ENCODE measurements at places on chromosomes 11 and 22.
A peak's percentile ranks its signal among the peaks of the same experiment; 100 is the strongest.

GRCh38 chr11:130874396-130874795, 41.9 kb downstream of the SNX19 start:
- DNase-seq, result no peak

DNA sequence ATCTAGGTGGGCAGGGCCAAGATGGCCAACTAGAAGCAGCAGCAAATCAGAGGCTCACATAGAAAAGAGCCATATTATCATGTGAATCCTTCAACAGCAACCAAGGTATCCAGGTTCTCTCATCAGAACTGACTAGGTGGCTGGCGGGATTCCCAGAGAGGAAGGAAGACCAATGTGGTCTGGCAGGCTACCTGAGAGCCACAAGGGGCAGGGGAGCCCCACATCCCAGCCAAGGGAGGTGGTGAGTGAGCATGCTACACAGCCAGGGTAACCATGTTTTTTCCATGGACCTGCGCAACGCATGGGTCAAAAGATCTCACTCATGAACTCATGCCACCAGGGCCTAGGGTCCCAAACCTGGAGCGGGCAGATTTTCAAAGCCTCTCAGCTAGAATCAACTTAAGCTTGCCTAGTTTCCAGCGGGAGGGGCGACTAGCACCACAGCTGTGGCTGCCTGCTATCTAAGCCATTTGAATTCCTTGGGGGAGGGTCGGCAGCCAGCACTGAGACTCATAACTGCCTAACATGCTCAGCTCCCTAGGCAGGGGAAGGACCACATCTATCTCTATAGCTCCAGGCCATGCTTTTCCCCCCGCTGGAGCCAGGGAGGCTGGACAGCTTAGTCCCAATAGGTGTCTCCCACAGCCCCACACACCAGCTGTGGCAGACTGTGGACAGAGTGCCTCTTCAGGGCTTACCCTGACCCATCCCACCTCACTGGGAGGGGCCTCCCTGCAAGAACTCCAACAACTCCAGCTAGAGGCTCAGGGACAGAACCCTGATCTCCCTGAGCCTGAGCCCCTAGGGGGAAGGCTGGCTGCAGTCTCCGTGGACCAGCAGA, 28.7 kb upstream of the CASP12 start:
- no peak for DNase-seq

GRCh38 chr11:69183613-69184012, 27.9 kb downstream of the SMIM38 start:
- no peak for DNase-seq

GRCh38 chr11:74321487-74322188, 10.2 kb upstream of the P4HA3 start:
- peak; percentile 34 for DNase-seq

GRCh38 chr11:122091835-122092234, 24.2 kb downstream of the BLID start:
- no peak for DNase-seq

GRCh38 chr11:82980292-82980691, 78.8 kb downstream of the DDIAS start:
- DNase-seq, result no peak

GRCh38 chr22:17994424-17995108, 29.8 kb downstream of the MICAL3 start:
- DNase-seq, result no peak

DNA sequence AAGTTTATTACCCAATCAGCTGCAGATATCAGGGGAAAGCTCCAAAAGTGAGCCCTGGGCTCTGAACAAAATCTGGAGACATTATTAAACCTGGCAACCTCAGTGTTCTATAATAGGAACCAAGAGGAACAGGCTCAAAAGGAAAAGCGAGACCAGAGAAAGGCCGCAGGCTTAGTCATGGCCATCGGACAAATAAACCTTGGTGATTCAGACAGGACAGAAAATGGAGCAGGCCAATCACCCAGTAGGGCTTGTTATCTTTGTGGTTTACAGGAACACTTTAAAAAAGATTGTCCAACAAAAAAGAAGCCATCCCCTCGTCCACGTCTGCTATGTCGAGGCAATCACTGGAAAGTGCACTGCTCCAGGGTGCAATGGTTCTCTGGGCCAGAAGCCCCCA, 7.7 kb upstream of the PANX1 start:
- DNase-seq, result no peak

DNA sequence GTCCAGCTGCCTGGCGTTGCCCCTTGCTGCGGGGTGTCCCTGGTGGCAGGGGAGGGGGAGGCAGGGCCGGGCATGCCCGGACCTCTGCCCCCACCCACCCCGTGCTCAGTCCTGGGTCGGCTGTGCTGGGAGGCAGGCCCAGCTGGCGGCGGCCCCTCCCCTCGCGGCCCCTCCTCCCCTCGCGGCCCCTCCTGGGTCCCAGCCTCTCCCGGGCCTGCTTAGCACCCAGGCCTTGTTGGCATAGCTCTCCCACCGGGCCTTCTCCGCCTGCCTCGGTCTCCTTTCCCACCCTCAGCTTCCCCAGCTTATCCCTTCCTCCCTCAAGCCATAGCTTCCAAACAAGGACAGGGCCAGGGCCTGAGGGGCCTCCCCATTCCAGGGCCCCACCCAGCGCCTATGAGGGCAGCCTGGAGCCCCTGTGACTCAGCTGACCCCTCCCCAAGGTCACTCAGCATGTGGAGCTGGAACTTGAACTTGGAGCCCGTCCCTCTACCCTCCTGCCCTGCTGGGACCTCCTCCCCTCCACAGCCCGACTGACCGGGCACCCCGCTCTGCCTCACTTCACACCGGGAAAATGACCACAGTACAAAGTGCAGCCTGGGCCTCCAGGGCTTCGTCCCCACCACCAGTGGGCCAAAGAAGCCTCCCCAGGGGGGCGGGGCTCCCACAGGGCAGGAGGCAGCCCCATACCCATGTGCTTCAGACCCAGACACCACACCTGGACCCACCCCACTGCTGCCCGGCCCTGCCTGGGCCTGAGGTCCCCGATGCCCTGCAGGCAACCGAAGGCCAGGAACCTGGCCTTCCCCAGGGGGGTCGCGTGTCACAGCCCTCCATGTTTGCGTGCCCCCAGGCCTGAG, 1.2 kb downstream of the EPS8L2 start:
- no peak for DNase-seq

- DNase-seq, result no peak
Measured at GRCh38 chr22:49913446-49913845, 4.8 kb downstream of the ALG12 start.

DNA sequence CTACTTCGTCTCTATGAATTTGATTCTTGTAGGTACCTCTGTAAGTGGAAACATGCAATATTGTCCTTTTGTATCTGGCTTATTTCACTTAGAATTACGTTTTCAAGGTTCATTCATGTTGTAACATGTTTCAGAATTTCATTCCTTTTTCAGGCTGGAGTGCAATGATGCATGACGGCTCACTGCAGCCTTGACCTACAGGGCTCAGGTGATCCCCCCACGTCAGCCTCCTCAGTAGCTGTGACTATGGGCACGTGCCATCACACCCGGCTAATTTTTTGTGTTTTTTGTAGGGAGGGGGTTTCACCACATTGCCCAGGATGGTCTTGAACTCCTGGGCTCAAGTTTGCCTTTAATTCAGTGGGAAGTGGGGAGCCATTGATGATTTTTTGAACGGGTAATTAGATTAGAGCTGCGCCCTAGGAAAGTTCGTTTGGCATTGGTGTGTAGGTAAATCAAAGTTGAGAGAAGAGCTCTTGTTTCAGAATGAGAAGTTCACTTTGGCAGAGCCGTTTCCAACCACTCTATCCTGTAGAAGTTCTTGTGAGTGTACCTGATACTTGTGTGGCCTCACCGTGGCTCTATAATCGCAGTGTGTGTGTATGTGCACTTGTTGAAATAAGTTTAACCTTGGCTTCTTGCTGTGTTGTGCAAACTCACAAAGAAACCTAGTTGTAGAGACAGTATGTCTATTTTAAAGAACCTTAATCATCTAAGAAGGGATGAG, 115.9 kb downstream of the NAV2 start:
- DNase-seq, result no peak

GRCh38 chr11:75350743-75351540, 519 bp downstream of the ARRB1 start:
- no peak for DNase-seq

GRCh38 chr11:75090671-75091177, 6.0 kb downstream of the OR2AT4 start:
- no peak for DNase-seq

DNA sequence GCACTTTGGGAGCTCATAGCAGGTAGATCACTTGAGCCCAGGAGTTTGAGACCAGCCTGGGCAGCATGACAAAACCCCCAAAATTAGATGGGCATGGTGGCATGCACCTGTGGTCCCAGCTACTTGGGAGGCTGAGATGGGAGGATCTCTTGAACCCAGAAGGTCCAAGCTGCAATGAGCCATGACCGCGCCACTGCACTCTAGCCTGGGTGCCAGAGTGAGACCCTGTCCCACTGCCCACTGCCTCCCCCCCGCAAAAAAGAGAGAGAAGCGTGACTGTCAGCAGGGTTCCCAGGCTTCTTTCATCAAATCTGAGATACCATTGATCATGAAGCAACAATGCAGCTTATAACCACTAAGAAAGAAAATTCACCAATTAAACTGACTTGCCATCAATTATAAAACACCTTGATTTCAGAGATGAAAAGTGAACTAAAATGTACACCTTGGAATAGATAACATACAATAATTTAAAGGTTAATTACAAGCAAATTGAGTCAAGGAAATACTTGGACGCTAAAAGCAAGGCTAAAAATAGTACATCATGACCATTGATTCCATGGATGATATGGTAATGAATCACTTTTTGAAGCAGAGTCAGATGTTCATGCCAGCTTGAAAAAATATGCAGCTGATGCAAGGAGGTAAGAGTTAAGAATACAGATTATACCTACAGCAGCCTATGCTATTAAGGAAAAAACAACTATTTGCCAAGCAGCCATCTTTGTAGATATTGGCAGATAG, 90.8 kb upstream of the ALKBH3 start:
- no peak for DNase-seq

- no peak for DNase-seq
Measured at GRCh38 chr11:71995726-71996291, 2.9 kb upstream of the IL18BP start.

DNA sequence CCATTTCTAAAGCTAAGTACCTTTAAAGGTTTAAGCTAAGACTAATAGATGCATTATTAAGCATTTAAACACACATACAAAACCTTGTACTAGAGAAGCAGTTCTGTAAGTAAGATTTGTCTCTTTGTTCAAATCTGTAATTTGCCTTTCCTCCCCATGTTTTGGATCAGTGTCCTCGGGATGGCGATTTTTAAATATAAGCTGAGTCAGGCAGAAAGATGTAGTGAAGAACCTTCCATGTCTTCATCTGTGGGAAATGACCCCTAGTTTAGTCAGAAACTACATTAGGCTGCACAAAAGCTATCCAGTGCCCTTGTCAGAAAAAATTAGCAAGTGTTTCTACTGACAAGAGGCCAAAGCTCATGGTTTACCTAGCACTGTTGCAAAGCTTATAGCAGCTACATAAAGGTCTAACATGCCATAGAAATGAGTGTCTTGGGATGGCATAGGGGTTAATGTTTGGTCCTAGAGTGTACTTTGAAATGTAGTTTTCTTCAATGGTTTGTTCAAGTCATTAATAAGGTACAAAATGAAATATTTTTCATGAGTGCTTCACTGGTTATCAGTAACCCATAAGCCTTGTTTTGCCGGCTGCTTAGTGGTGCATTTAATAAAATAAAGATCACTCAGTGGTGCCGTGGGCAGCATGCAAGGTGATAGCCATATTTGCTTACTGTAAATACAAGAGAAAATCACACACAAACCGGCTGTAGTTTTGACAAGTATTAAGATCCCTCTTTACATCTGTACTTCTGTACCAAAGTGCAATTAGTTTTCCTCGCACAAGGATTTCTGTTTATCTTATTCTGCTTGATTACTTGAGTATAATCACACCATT, 139.8 kb downstream of the ELP4 start:
- no peak for DNase-seq

- peak; percentile 74 for DNase-seq
Measured at GRCh38 chr11:65915101-65915820, 3.6 kb downstream of the C11orf68 start.

- no peak for DNase-seq
Measured at GRCh38 chr22:22761606-22761962, 117.2 kb downstream of the GGTLC2 start.

DNA sequence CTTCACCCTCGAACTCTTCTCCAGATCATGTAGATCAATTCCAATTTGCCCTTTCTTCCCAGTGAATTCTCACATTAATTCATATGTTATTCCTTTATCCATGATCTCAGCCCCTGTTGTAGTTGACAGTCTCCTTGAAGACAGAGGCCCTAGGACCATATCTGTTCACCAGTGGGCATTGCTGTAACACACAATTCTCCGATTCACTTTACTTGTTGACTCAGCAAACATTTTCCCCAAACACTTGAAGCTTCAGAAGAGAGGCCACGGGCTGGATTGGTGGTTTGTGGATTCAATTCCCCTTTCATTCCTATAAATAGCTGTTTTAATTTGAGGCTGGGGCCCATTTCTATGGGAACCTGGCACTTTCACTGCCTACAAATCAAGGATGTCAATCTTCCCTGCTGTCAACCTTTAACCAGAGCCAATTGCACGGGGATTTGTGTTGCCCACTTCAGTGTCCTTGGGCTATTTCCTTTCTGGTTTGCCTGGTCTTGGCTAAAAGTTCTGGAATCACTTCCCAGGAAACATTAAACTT, 393.0 kb upstream of the KIRREL3 start:
- no peak for DNase-seq

DNA sequence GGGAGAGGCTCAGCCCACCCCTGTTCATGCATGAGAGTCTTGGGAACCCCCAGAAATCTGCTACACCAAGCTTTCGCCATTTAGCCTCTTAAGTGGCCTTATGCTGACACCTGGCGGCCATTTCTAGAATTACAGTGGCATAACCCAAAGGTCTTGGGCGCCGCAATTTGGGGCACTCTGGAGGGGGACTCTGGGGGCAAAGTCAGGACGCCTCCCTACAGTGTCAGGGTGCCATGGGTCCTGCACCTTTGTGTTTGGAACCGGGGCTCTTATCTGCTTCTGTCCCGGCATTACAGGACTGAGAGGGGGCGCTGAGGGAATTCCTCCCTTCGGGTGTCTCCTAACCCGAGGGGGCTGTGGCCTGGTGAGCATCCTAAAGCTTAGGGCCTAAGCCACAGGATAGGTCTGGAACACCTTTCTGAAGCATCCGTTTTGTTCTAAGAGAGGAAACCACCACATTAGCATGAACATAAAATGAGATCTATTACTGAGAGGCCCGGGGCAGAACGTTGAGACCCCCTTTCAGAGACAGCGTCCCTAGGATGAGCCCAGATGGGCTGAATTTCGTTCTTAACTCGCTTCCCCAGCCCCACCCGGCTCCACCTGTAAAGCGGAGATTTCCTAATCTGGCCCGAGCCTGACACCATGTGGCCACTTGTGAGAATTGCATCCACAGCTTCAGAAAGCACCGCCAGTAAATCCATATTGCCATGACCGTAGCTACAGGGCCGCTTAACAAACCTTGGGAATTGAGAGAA, 9.3 kb downstream of the INS start:
- DNase-seq, result peak; percentile 32

DNA sequence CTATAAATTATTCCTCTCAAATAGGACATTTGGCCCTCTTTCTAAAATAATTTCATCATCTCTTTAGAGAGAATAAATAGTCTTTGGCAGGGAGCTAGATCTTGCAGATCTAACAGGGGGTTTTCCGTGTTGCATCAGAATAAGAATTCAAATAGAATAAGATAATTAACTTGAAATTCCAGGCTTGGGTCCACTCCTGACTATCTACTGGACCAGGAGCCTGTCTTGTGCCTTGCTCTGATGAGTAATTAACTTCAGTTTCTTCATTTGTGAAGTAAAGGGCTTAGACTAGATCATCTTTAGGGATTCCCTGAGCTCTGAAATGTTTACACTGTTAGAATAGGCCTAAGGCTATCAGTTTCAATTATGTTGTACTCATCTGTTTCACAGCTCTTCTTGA, 23.5 kb upstream of the TMEM123 start:
- DNase-seq, result no peak
